WTC11 (cell line): ENCODE measurements at places on chromosomes 16 and 17.

- DNase-seq = peak; percentile 64
Measured at GRCh38 chr16:85479972-85480726, 133.0 kb upstream of the GSE1 start.

DNA sequence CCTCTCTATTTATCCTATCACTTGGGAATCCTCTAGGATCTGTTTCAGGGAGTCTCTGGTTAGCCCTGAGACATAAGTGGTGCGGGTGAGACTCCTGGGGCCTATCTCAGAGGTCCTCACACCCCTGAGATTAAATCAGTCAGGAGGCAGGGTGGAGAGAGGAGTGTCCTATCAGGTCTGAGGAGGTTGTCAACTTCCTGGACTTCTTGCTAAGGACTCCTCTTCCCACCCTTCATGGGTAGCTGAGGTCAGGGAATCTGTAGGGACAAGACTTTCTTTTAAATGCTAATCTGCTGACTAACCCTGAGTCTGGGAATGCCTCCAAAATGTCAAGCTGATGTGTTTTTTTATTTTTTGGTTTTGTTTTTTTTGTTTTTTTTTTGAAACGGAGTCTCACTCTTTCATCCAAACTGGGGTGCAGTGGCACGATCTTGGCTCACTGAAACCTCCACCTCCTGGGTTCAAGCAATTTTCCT is 6.6 kb upstream of the ARMC5 start:
- DNase-seq = no peak

DNA sequence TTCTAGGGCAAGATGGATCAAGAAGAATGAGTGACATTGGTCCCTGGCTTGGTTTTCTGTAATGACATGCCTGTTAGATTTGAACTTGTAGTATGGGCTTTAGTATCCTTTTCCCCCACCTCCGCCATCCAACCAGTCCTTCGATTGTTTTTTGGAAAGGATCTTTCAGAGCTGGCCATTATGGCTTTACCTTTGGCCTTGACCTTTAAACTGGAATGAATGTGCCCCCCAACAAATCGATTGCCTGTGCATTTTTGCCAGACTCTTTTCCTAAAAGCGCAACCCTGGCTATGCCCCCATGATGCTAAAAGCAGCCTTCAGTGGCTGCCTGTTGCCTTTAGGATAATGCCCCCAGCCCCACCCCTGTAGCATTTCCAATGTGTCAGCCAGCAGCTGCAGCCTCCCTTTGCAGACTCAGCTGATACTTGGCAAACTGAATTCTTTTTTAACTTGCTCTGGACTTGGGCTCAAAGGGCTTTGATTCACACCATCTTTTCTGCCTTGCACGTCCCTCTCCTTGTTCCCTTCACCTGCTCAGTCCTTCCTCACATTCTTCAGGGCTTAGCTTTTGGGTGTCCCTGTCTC is 4.0 kb downstream of the GPRC5C start:
- no peak for DNase-seq

DNA sequence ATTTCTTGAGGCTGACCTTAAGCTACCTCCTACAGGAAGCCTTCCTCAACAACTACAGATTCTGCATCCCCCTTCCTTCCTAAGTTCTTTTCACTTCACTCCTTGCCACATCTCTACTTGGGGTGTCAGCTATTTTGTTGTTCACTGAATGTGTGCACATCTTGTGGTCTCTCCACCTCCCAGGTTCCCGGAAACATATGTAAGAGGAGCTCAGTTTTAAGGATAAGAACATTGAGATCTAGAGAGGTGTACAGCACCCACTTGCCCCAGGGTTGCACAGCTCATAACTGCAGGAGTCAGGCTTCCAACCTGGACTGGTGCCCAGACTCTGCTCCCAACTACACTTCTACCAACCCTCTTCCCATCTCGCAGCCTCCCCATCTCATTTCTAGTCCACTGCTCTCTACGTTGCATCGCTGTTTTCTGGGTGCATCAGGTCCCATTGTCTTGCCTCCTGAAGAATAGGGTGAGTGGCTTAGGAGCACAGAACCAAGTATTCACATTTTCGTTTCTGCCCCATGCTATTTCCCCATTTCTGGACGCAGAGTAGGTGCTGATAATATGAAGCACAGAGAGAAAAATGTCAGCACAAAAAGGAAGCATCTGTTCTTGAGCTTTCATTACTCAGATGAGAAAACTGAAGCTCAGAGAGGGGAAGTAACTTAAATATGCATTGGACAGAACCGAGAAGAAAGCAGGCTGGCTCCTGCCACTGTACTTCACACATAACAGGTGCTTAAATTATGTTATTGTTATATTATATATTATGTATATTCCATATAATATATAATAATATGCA is 292.0 kb upstream of the CCL2 start:
- DNase-seq = no peak

- no peak for DNase-seq
Measured at GRCh38 chr17:78651554-78651953, 74.4 kb upstream of the DNAH17 start.

DNA sequence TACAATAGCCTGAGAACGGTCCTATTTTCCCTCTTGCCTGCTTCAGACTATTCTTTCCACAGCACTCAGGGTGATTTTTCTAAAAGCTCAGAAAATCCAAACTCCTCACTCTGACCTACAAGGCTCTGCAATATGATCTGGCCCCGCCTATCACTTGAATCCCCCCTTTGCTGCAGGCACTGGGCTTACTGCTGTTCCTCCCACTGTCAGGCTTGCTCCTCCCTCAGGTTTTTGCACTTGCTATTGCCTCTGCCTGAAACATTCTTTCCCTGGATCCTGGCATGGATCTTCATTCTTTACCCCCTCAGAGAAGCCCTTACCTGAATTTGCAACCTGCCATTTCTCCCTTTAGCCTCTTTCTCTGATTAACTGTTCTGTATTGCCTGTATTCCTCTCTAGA is 52.3 kb downstream of the RPGRIP1L start:
- peak; percentile 40 for DNase-seq

GRCh38 chr17:73785958-73786743 is 141.9 kb upstream of the SDK2 start:
- DNase-seq = peak; percentile 66

DNA sequence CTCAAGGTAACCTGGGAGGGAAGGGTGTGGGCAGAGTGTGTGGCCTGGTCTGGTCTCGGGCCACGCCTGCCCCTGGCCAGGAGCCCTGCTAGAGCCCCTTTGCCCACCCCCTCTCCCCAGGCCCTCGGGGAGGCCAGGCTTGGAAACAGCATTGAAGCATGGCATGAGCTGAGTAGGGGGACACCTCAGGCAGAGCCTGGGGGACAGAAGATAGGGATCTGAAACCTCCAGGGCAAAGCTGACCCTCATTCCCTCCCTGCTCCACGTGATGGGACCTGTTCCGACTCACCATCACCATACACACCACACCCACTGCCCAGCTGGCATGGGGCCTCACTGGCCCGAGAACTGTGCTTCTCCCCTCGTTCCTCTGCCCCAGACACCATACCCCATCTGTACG is 2.5 kb downstream of the RFNG start:
- DNase-seq = no peak

DNA sequence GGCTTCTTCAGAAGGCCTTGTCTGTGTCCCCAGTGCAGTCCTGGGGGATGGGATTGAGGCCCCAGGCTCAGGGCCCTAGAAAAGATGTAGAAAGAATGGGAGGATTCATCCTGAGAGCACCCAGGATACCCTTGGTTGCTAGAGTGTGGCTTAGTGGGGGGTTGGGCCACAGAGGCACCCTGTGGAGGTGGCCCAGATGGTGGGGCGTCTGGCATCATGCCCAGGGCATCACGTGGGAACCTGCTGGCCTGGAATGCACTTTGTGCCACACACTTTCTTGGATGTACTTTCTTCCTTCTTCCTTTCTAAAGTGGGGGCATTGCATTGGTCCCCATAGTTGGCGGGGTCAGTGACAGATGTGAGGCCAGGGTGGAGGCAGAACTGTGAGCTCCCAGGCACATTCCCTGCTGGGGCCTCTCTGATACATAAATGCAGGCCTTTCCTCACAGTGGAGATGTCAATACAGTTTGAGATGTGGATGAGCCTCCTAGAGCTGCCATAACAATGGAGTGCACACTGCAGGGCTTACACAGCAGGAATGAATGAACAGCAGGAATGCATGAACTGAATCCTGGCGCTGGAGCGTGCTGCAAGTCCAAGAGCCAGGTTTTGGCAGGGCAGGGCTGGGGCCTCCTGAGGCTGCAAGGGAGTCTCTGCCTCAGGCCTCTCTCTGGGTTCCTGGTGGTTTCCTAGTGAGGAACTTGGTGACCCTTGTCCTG is 43.3 kb downstream of the MGAT5B start:
- DNase-seq = no peak
